CD4-positive, alpha-beta T cell (primary cell): ENCODE measurements at places on chromosomes 4 and X.

- no peak for DNase-seq
Observed at GRCh38 chr4:138919094-138919936, 96.3 kb upstream of the NOCT start.

GRCh38 chrX:70470850-70471289 lies 26.2 kb downstream of the DLG3 start:
- no peak for DNase-seq

- no peak for DNase-seq
Observed at GRCh38 chr4:5277079-5277478, 225.8 kb downstream of the STK32B start.

- no peak for DNase-seq
Observed at GRCh38 chr4:85955620-85956292, 404.1 kb downstream of the MAPK10 start.

- no peak for DNase-seq
Observed at GRCh38 chr4:111046811-111047210, 423.9 kb upstream of the PITX2 start.

DNA sequence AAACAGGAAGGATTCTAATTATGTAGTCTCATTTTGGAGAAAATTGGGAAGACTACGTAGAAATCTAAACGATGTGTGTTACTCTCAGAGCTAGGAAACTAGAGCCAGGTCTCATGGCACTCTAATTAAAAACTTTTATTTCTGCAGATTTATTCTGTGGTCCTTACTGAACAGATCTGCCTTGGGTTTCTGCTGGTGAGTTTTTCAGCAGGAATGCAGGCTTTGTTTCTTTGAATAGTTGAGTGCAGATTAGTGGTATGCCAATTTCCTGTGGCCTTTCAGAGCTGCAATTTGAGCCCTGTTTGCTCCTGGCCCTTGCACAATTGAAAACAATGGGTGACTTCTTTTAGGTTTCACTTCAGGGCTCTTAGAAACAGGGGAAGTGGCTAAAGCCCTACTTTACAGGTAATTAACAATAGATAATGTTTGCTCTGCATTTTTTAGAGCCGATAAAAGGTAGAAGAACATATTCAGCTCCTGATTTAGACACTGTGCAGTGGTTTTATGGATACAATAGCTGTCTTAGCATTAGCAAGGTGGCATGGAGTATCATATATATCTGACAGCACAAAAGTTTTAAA lies 21.8 kb downstream of the SPRY1 start:
- no peak for DNase-seq

DNA sequence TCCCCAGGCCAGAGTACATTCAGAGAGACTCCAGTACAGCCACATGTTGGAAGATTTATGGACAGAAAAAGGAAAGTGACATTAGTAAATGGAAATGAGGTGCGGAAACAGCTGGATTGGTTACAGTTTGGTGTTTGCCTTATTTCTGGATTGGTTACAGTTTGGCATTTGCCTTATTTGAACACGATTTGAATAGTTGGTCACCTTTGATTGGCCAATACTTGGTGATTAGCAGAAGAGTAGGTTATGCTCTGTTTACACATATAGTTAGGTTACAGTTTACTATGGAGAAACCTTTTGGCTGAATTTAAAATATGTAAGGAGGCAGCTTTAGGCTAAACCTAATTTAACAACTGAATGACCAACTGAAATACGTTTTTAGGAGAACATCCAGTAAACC lies 173.7 kb downstream of the AASDH start:
- no peak for DNase-seq

GRCh38 chr4:95517576-95518345 lies 31.0 kb downstream of the UNC5C start:
- no peak for DNase-seq

- DNase-seq = no peak
Observed at GRCh38 chr4:135739354-135739753, 1537.8 kb upstream of the PABPC4L start.

- no peak for DNase-seq
Observed at GRCh38 chrX:69510137-69510715, 6.1 kb downstream of the NALF2 start.

DNA sequence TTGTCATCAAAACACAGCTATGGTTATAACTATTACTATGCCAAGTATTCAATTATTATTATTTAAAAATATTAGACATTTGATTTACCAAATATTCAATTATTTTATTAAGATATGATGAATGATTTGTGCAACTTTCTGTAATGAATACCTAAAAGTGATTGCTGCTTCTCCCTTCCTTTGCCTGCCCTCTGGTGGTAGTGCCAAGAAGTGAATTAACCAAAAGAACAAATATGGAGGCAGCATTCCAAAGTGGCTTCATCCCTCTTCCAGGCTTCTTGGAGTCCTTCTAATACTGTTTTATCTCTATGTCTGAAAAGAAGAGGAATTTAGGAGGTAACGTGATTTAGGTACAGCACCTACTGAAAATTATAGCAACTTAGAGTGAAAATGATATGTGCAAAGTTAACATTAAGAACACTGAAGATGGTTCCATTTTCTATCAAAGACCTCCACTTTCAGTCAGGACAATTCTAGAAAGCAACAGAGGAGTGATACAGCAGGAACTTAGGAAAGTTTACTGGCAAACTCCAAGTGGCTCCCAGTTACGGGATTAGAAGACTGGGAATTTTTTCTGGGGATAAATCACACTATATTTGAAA lies 43.0 kb downstream of the ENPEP start:
- DNase-seq = no peak

DNA sequence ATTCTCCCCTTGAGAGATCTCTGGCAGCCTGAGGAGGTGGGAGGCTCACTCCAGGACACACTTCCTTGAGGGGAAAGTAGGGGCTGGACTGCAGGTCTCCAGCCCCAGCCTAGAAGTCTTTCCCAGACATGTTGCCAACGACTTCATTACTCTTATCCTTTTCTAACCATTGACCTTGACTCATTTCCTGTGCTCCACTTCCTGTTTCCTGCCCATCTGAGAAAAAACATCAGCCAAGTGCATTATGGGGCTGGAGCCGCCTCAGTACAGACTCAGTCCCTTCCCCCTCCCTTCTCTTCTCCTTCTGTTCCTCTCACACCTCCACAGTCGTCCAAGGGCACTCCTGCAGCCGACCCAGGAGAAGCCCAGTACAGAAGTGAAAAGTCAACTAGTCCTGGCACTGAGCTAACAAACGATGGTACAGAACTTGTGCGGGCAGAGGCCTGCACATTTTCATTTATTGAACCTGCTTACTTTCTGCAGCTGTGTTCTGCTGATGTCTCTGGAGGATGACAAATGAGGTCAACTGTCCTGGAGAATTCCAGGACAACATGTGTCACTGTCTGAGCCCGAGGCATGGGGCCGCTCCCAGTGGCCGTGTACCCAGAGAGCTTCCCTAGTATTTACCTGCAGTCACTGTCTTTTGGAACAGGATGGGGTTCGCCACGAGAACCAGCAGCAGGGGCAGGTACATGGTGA lies 20.1 kb downstream of the GPR143 start:
- DNase-seq = no peak

- DNase-seq = no peak
Observed at GRCh38 chr4:147547314-147548056, 66.6 kb downstream of the EDNRA start.

GRCh38 chr4:35252866-35253265 lies 991.4 kb downstream of the ARAP2 start:
- no peak for DNase-seq

DNA sequence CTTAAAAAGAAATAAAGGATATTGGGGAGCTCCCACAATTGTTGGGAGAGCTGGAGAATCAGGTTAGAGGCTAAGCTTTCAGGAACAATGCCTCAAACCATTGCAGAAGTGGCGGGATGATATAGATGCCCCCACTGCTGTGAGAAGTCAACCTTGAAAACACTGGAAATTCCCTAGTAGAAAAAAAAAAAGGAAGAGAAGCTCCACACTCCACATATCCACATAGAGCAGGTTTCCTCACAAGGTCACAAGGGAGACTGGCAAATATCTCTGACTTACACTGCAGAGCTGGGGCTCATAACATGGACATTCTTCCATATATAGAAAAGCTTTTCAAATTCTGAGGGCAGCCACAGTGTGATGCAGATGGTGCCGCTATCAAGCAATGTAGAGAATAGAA lies 22.7 kb upstream of the OGT start:
- no peak for DNase-seq

- DNase-seq = no peak
Observed at GRCh38 chr4:80185787-80186548, 11.3 kb upstream of the PRDM8 start.

DNA sequence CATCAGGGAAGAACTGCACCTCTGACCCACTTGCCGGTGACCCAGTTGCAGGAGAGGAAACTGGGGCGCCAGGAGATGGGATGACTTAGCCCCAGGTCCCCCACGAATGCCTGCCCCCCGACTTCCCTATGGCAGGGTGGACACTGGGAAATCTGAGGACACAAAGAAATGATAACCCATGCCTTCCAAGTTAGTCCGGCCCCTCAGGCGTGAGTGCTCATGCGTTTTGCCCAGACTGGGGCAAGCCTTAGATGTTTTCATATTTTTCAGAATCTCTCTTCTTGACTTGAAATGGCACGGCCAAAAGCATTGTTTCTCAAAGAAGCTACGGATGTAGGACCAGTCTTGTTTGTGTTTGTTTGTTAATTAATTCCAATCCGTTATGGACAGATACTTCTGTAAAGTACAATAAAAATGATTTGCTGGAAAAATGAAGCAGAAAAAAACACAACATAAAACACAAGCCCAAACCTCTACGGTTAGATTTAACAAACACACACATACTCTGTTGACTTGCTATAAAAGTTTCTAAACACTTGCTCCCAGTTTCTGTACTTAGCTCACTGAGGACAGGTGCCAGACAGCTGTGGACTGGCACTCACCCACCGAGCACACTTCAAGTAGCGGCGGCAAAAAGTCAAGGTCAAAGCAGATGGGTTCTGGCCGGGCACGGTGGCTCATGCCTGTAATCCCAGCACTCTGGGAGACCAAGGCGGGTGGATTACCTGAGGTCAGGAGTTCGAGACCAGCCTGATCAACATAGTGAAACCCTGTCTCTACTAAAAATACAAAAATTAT lies 341.5 kb downstream of the BCOR start:
- no peak for DNase-seq

GRCh38 chr4:27100713-27101112 lies 240.1 kb downstream of the STIM2 start:
- DNase-seq = no peak

DNA sequence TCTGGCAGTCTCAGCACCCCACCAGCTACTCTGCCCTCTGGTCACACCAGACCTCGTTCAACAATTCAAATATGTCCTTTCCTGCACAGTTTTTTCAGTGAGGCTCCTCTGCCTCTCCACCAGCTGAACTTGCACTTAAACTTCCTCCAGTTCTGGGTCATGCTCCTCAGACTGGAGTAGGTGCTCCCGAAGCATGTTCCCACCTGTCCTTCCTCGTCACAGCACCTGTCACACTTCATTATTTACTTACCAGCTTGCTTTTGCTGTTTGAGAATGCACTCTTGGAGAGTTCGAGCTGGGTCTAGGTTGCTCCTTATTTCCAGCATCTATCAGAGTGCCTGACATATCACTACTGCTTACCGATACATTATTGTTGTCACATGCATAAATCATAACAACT lies 144.8 kb upstream of the TTC29 start:
- DNase-seq = no peak

DNA sequence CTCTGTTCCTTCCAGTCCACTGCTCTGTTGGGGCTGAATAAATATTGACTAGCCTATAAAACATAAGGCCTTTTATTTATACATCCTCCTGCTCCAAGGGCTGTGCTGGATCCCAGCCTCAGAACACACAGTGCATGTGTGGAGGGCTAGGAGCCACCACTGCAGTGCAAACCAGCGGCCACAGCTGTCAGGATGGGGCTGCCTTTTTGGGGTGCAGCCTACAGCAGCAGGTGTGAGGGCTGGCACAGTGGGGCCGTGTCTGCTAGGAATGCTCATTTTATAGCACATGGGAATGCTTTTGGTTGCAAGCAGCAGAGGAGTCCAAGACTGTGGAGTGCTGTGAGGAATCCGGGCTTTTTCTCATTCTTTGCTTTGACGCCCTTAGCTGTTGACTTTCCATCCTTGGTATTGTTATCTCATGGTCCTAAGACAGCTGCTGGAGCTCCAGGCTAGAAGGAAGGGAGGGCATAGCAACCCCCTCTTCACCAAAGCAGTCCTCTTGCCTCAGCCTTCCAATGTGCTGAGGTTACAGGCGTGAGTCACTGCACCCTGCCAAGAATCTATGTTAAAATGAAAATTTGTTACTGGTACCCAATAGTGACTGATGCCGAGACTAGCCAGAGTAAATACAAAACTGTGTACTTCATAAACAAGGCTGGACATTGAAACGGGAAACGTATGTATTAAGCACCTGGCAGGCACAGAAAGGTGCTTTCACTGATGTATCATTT lies 334.3 kb upstream of the GATB start:
- no peak for DNase-seq

DNA sequence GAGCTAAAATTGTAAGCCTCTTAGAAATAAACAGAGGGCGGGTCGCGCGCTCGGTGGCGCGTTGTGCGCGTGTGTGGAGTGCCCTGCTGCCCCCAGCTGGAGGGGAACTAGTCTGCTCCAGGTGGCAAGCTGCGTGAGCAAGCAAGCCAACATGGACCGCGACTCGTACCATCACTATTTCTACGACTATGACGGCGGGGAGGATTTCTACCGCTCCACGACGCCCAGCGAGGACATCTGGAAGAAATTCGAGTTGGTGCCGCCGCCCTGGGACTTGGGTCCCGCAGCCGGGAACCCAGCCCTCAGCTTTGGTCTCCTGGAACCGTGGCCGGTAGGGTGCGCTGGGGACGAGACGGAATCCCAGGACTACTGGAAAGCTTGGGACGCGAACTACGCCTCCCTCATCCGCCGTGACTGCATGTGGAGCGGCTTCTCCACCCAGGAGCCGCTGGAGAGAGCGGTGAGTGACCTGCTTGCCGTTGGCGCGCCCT lies 66.1 kb downstream of the DNAAF6 start:
- no peak for DNase-seq

GRCh38 chr4:7630568-7631287 lies 196.0 kb upstream of the PSAPL1 start:
- DNase-seq = no peak

GRCh38 chr4:64497491-64497890 lies 88.2 kb upstream of the TECRL start:
- no peak for DNase-seq

DNA sequence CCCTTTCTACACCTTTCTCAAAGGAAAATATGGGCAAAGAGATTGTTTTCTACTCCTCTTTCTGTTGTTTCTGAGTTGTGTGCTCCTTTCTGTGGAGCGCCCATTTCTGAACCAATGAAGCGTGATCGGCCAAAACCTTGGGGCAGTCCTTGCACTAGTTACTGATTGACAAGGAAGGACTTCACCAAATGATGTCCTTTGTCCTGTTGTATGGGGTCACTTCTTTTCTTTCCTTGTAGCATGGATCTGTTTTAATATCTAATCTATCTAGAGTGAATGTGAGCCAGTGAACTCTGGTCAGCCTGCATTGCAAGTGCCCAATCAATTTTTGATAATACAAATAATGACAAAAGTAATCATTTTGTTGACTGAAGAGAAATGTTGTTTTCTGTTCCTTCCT lies 94.5 kb downstream of the EGF start:
- DNase-seq = no peak

GRCh38 chr4:33785843-33786242 lies 2458.5 kb downstream of the ARAP2 start:
- DNase-seq = no peak

- DNase-seq = peak; percentile 91
Observed at GRCh38 chr4:185471235-185472102, at the start of gene CCDC110. TSS of gene CCDC110 (minus strand) at chr4:185471733. CDS start at chr4:185471683, 50 bp downstream.
